ENCODE measurements at places on chromosomes 1 and 21. TPM values are rescaled to one million over a fixed set of nuclear protein-coding genes. Genes with fewer than 3 reads are reported as not detected.

The EPS8L3 gene
- not detected for total RNA-seq

The EPHA2 gene
- 83.8 TPM for total RNA-seq

The KCND3 gene
- total RNA-seq, result 9.1 TPM

The FCRL1 gene
- total RNA-seq, result not detected

The CENPL gene
- 6.8 TPM for total RNA-seq

The NBPF14 gene
- 65.5 TPM for total RNA-seq
